ENCODE measurements at places on chromosomes 7 and 10. TPM values are rescaled to one million over a fixed set of nuclear protein-coding genes. Genes with fewer than 3 reads are reported as not detected.
A peak's percentile ranks its signal among the peaks of the same experiment; 100 is the strongest.

DNA sequence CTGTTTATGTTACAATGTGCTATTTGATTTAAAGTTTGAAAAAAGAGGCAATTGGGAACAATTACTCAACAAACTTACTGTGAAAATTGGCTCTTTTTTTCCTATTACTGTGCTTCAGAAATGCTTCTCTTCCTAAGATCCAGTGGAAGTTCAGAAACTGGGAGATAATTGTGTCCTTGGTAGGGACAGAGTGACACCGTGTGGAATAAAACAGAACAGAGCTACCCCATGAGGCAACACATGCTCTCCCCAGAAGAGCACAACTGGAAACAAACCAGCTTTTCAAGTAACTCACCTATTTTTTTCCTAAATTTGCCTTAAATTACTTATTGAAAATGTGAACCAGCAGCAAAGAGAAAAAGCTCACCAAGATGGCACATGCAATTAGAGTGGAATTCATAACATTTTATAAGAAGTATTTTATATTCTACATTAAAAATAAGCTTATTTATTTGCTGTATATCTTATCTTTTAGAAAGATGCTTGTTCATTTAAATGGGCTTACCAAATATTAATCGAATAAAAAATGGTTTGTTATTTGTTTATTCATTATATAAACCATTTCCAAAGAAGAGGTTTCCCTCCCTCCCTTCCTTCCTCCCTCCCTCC, 346.1 kb upstream of the ANKRD30A start:
- peak; percentile 22 for DNase-seq

- DNase-seq, result peak; percentile 75
These were observed 41.3 kb downstream of the ARID5B start for GRCh38 chr10:61942604-61943461.

DNA sequence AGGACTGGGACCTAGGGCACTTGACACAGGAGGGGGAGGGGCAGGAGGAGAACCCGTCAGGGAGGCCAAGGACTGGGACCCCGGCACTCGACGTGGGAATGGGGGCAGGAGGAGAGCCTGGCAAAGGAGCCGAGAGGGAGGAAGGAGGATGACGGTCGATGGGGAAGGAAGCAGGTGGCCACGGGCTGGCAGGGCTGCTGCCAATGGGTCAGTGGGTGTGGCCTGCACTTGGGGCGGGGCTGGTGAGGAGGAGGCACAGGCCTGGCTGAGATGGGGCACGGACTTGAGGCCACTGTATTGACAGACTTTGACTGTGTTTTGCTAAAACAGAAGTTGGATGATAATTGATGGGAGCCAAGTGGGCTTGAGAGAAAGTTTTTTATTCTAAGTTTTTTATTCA, 68.9 kb downstream of the RBM33 start:
- DNase-seq, result no peak

DNA sequence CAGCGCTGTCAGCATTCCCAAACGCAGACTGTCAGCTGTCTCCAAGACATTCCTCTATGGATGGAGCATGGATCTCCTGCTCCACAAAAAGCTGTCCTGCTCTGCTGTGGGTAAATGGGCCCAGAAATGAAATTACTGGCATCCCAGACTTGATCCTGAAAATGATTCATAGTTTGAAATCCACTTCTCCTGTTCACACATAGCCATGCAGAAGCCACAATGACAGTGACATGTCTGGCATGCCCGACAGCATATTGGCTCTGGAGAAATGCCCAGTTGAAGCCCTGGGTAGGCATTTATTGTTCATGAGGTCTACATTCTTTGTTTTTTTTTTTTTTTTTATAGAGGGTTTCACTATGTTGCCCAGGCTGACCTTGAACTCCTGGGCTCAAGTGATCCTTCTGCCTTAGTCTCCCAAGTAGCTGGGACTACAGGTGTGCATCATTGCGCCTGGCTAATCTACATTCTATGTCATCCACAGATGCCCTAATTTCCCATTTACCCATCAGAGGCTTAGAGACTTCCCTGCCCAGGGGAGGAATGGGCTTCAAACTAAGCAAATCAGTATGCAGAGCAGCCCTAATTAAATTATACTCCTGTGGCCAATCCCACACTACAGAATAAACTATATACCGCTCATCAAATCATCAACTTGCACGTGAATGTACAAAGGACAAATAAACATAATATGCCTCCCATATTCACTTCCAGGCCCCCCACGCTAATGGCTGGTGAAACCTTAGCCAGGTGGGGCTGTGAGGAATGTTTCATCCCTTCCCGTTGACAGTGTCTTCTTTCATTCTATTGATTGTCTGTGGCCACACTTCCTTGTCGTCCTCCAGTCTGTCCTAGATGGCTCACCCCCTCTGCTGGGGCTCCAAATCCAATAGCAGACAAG, 61.8 kb upstream of the EEPD1 start:
- no peak for DNase-seq

LIPN gene
- total RNA-seq, result not detected

MGMT gene
- total RNA-seq, result 9.5 TPM

STAMBPL1 gene
- 1.5 TPM for total RNA-seq

Data from astrocyte (in vitro differentiated cells and primary cell).